ENCODE measurements at places on chromosomes 5 and 9.

GRCh38 chr9:22079873-22080341 lies 70.8 kb upstream of the CDKN2B start:
- DNase-seq = peak; percentile 79

GRCh38 chr5:56514245-56514644 lies 281.1 kb upstream of the ANKRD55 start:
- DNase-seq = peak; percentile 67

DNA sequence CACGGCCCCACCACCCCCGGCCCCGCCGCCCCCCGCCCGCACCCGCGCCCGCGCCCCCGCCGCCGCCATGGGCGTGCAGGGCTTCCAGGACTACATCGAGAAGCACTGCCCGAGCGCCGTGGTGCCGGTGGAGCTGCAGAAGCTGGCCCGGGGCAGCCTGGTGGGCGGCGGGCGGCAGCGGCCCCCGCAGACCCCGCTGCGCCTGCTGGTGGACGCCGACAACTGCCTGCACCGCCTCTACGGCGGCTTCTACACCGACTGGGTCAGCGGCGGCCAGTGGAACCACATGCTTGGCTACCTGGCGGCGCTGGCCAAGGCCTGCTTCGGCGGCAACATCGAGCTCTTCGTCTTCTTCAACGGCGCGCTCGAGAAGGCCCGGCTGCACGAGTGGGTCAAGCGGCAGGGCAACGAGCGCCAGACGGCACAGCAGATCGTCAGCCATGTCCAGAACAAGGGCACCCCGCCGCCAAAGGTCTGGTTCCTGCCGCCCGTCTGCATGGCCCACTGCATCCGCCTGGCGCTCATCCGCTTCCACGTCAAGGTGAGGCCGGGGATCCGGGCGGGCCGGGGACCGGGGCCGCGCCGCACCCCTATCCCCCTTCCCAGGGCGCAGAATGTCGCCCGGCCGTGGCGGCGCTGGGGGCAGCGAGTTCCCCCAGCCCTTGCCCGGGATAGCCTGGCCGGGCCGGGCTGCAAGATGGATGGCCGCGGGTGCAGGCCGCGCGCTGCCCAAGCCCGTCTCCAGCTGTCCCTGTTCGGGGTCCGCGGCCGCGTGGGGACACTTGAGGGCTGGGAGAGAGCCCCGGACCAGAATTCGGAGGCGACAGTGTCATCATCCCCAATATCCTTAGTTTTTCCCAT lies 594 bp downstream of the FAM120A start:
- DNase-seq = peak; percentile 26

- DNase-seq = peak; percentile 94
Observed at GRCh38 chr9:21591221-21592062, 109.3 kb upstream of the IFNE start.

GRCh38 chr9:19232823-19233194 lies 2.3 kb downstream of the DENND4C start:
- DNase-seq = peak; percentile 12

DNA sequence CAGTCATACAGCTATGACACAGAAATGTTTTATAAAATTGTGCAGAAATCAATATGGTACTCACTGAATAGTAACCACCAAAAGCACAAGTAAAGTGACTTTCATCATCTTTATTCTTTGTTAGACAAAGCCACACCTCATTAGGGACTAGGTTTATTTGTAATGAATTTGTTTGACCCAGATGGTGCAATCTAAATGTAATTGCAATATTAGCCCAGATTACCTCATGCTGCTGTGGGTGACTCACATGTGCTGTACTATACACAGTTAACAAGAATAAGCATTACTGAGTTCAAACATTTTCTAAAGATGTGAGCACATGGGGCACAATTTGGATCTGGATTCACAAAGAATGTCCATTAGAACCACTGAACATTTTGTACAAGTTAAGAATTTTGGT lies 759.3 kb upstream of the TYRP1 start:
- peak; percentile 14 for DNase-seq

DNA sequence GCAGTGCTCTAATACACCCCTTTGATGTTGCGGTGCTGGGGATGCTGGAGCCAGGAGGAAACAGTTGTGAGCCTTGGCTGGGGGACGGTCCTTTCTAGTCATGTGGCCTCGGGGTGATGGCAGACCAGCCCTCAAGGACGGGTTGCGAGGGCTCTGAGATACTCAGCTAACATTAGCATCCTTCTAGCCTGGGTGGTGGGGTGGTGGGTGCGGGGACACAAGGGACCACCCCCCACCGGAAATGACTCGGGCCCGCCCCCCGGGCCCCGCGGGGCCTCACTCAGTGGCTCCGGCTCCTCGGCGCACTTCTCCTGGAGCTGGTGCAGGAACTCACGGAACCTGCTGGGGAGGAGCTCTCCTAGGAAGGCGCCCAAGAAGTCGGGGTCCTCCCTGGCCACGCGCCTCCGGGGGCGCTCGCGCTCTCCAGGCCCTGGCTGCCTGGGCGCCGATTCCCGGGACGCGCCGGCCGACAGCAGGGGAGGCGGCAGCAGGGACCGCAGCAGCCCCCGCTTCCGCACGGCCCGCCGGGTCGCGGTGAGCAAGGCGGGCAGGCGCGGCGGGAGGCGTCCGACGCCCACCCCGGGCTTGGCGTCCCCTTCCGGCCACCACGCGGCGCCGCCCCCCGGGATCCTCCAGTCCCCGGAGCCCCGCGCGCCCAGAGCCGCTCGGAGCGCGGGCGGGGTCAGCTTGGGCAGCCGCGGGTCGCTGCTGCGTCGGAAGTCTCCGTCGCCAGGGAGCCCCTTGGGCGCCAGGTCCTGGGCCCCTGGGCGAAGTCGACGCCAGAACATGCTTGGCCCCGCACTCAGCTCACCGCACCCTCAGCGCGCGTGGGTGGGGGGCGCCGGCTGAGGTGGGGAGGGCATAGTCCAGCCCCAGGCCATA lies 873 bp downstream of the C9orf50 start:
- no peak for DNase-seq

- no peak for DNase-seq
Observed at GRCh38 chr5:92907938-92908606, 672.9 kb downstream of the NR2F1-AS1 start.

GRCh38 chr9:68979538-68980314 lies 34.2 kb downstream of the PRKACG start:
- DNase-seq = no peak

DNA sequence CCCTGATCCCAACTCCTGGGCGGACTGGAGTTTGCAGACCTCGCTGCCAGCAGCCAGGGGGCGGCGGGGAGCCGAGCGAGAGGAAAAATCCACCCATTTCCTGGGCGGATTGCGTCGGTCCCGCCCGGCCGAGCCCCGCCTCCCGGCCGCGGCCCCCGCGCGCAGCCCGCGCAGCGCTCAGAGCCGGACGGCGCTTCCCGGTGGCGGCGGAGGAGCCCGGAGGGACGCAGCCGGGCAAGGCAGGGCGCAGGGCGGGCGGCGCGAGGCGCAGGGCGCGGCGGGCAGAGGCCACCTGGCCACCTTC lies at the start of gene OLFM1:
OLFM1 (plus strand) TSS at position 180 of the 304 bp plus-strand sequence. CDS start 322 bp downstream, outside the sequence.
- peak; percentile 18 for DNase-seq

DNA sequence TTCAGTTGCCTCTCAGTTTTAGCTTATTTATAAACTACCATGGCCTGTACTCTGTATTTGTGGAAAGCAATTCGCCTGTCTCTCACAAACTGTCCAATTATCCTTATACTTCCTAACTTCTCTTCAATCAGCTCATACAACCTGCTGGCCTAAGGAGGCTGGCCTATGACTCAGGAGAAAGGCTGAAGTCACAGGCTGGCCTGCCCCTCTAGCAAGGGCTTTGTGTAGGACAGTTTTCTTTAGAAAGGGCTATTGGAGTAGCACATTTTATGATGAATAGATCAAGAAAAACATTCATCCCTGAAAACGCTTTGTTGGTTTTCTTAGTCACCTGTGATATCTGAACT lies 988.7 kb upstream of the ARRDC3 start:
- peak; percentile 64 for DNase-seq

DNA sequence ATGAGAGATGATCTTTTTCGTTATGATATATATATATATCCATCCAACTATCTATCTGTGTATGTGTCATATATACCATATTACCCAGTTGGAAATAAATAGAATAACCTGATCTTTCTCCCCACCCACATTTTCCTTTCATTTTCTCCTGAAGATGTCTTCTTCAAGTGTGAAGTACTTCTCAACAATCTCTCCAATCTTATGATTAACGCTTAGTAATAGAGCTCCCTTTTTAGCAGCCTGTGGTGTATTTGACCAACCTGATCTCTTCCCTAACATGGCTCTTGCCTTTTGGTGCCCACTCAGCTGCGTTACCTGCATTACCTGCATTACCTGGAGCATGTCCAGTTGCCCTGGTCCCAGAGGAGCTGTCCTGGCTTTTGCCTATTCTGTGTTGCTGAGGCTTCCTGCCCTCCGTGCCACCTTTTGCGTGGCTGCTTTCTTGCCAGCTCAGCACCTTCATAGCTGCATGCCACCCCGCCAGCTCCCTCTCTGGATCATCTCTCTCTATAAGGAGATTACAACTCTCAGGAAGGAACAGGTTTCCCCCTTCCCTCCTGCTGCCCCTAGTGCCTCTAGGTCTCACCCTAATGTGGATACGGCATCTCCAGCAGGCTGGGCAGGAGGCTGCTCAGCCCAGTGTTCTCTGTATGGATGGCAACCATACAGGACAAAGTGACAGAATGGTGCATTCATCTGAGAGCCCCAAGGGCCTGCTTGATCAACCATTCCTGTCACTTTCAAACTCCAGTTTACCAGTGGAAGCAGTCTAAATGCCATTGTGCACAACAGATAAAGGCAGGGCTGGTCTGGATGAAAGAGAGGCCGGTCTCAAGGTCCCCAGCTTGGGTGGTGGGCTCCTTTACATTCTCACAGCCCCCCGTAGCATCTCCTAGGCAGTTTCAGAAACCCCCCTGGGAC lies 126.7 kb downstream of the GADD45G start:
- no peak for DNase-seq

DNA sequence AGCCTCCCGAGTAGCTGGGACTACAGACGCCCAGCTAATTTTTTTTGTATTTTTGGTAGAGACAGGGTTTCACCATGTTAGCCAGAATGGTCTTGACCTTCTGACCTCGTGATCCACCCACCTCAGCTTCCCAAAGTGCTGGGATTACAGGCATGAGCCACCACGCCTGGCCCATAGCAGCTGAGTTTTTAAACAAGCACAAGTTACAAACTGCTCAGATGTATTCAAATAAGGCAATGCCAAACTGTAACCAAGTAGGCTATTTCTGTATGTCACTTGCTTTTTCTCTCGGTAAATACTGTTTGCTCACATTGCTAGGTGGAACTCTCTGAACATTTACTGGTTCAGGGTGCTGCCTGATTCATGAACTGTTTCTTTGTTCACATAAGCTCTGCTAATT lies 799.3 kb upstream of the NUDT12 start:
- DNase-seq = no peak

GRCh38 chr5:57666582-57666981 lies 184.0 kb upstream of the ACTBL2 start:
- DNase-seq = no peak

All from kidney glomerular epithelial cell (primary cell).